ENCODE measurements at places on chromosomes 11 and 22.

DNA sequence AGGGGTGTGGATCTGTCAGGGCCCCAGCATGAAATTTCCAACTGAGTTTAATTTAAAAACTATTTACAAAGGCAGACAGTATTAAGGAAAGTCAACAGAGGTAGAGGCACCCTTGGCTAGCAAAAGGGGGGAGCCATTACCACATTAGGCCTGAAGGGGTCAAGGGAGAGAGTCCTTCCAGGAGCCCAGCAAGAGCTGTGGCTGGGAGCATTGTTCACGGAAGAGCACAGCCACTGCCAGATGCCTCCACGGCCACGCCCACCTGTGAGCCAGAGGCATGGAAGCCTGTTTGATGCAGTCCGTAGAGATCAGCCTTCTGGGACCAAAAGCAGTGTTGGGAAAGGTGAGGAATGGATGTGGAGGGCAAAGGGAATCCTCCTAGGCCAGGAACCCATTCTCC, 102.6 kb downstream of the GALNT18 start:
- H3K4me3 ChIP-seq = no peak overlapping the region
- H3K27me3 ChIP-seq = no peaks in the 10 kb centered on the region
- no peaks in the 10 kb centered on the region for H3K36me3 ChIP-seq

- no peak overlapping the region for H3K4me3 ChIP-seq
- H3K27me3 ChIP-seq = peaks cover 27% of the 10 kb centered on the region
- DNase-seq = no peak
- no peaks in the 10 kb centered on the region for H3K36me3 ChIP-seq
Observed at GRCh38 chr22:45964926-45965527, 11.9 kb downstream of the WNT7B start.

- H3K27ac ChIP-seq = peak overlapping the region; percentile 79
- H3K4me1 ChIP-seq = peaks cover 39% of the 10 kb centered on the region
- DNase-seq = peak; percentile 9
- H3K4me3 ChIP-seq = peak overlapping the region; percentile 83
Observed at GRCh38 chr11:117232911-117233409, 489 bp downstream of the RNF214 start.

GRCh38 chr22:19407649-19408606, 23.6 kb downstream of the HIRA start:
- H3K36me3 ChIP-seq = peaks cover 50% of the 10 kb centered on the region
- H3K4me1 ChIP-seq = peaks cover 5% of the 10 kb centered on the region
- H3K27me3 ChIP-seq = no peaks in the 10 kb centered on the region
- H3K4me3 ChIP-seq = no peak overlapping the region
- DNase-seq = no peak

GRCh38 chr11:108122166-108122628, 830 bp downstream of the ACAT1 start:
- DNase-seq = no peak
- peaks cover 11% of the 10 kb centered on the region for H3K36me3 ChIP-seq
- peaks cover 46% of the 10 kb centered on the region for H3K4me1 ChIP-seq
- H3K27ac ChIP-seq = peak overlapping the region; percentile 92
- peak overlapping the region; percentile 98 for H3K4me3 ChIP-seq

GRCh38 chr22:20615021-20615420, 107.6 kb downstream of the MED15 start:
- no peaks in the 10 kb centered on the region for H3K4me1 ChIP-seq
- no peak for DNase-seq
- no peak overlapping the region for H3K4me3 ChIP-seq
- H3K36me3 ChIP-seq = no peaks in the 10 kb centered on the region
- H3K27me3 ChIP-seq = peaks cover 2% of the 10 kb centered on the region
- no peak overlapping the region for H3K27ac ChIP-seq

- no peak overlapping the region for H3K27ac ChIP-seq
- no peak for DNase-seq
- no peaks in the 10 kb centered on the region for H3K36me3 ChIP-seq
- no peak overlapping the region for H3K4me3 ChIP-seq
- H3K27me3 ChIP-seq = peaks cover 11% of the 10 kb centered on the region
Observed at GRCh38 chr11:62905296-62905695, 15.9 kb downstream of the CHRM1 start.

GRCh38 chr11:326842-327580, 6.4 kb upstream of the IFITM3 start:
- H3K27me3 ChIP-seq = peaks cover 2% of the 10 kb centered on the region
- H3K4me3 ChIP-seq = peak overlapping the region; percentile 64
- peak; percentile 81 for DNase-seq

GRCh38 chr11:46346886-46347636, at the start of gene DGKZ:
Gene DGKZ, plus strand, starts transcription at chr11:46347463. Its CDS starts 197 bp downstream, at chr11:46347660.
- H3K27ac ChIP-seq = peak within 1 kb of the TSS; percentile 93
- H3K4me3 ChIP-seq = peak within 1 kb of the TSS; percentile 89
- peak; percentile 90 for DNase-seq
- H3K4me1 ChIP-seq = peaks cover 81% of the 10 kb centered on the region

DNA sequence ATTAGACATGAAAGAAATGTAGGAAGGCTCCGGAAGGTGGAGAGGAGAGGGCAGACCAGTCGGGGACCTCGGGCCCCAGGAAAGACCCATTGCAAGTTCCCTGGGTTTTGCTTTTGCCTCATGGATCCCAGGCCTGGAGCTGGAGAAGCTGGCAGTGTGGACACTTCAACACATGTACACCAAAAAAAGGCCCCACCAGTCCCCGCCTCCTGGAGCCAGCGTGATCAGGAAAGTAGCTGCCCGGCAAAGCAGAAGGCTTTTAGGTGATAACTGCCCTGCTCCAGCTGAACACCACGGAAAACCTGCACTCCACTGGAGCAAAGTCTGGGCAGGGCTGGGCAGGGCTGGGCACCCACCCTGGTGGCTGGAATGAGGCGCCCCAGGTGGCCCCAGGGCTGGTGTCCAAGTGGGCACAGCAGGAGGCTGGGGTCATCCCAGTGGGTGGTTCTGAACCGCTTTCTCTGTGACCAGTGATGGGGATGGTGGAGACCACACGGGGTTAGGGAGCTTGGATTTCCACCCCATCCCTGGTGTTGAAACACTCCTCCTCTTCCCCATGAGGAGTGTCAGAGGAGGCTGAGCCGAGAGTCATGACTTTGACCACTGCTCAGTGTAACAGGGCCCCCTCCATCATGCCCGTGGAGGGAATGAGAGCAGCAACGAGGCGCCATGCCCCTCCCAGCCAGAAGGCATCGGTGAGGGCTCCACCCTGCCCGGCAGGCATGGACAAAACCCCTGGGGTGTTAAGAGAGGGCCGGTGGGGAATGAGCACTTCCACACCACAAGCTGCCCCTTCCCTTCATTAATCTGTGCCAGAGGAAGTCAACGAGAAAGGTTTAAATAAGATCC, 16.9 kb upstream of the MUC5AC start:
- H3K4me3 ChIP-seq = no peak overlapping the region
- H3K4me1 ChIP-seq = peaks cover 7% of the 10 kb centered on the region
- no peak for DNase-seq
- H3K27ac ChIP-seq = no peak overlapping the region

DNA sequence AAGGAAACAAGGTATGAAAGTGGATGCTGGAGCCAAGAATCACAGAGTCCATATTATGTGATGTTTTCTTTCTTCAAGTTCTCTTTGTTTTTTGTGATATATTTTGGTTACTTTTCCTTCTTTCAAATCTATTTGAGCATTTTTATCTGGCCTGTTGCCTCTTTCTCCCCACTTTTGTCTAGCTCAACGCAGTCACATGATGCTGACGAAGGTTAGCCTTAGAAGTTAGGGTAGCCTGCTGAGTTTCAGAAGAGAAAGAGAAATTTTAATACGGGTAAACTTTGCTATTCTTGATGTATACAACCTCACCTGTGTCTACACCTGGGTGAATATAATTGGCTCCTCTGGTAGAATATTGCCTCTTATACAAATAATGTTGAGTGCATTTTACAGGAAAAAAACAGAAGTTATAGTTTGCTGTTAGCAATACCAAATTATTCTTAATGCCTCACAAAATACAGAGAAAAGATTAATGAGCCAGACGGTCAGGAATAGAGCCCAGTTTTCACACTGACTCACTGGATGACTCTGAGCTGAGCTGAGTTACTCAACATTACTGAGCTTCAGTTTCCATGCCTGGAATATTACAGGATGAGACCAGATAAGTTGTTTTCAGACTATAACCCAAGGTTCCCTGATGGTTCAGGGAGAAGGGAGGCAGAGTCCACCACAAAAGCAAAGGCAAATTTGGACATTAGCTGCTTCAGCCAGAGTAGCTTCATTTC, 161.6 kb upstream of the BDNF start:
- H3K4me3 ChIP-seq = no peak overlapping the region
- DNase-seq = no peak
- H3K27ac ChIP-seq = no peak overlapping the region
- H3K36me3 ChIP-seq = no peaks in the 10 kb centered on the region
- no peaks in the 10 kb centered on the region for H3K4me1 ChIP-seq
- peaks cover 2% of the 10 kb centered on the region for H3K27me3 ChIP-seq

DNA sequence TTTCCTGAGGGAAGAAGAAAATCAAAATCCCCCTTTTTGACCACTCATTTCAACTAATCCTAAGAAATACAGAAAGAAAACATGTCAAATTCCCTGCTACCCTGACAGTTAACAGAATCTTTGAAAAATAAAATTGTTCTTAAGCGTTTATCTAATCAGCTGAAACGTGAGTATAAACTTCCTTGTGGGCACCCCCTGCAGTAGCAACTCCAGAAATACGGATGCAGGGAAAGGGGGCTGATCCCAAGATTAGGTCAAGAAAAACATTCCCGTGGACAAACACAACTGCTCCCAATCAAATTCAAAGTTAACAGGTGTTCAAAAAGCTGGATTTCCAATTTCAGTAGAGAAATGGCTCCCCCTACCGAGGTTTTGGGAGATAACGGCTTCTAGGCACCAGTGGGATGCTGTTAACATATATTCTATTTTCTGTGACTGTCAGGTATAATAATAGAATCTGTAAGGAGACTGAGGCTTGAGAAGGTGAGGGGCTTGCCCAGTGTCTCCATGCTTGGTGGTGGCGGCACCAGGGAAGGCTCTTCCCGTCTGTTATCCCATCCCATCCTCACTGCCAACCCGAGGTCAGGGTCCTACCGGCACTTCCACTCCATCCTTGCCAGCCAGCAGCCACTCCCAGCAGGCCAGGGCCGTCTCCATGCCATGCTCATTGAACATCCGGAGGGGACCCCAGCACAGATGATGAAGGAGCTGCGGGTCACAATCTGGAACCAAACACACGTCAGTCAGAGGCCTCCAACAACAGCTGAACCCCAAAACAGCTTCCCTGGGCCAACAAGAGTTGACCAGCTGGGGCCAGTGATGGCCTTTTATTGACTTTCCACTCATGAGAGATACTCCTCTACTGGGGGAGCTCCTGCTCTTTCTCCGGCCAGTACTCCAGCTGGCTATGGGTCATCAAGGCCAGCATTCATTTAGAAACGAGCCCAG, 32.0 kb upstream of the SERPIND1 start:
- peak; percentile 31 for DNase-seq
- H3K4me1 ChIP-seq = no peaks in the 10 kb centered on the region
- no peak overlapping the region for H3K4me3 ChIP-seq
- H3K27ac ChIP-seq = no peak overlapping the region
- H3K27me3 ChIP-seq = no peaks in the 10 kb centered on the region
- H3K36me3 ChIP-seq = peaks cover 20% of the 10 kb centered on the region

GRCh38 chr11:16179676-16180075, 176.7 kb downstream of the SOX6 start:
- no peak for DNase-seq
- no peaks in the 10 kb centered on the region for H3K4me1 ChIP-seq
- no peak overlapping the region for H3K4me3 ChIP-seq
- no peaks in the 10 kb centered on the region for H3K36me3 ChIP-seq
